Activated naive CD8-positive, alpha-beta T cell treated with anti-CD3 and anti-CD28 coated beads for 36 hours (primary cell): ENCODE measurements at places on chromosomes 16 and 17. TPM values are rescaled to one million over a fixed set of nuclear protein-coding genes. Genes with fewer than 3 reads are reported as not detected.

The KRTAP17-1 gene
- total RNA-seq = not detected

DNA sequence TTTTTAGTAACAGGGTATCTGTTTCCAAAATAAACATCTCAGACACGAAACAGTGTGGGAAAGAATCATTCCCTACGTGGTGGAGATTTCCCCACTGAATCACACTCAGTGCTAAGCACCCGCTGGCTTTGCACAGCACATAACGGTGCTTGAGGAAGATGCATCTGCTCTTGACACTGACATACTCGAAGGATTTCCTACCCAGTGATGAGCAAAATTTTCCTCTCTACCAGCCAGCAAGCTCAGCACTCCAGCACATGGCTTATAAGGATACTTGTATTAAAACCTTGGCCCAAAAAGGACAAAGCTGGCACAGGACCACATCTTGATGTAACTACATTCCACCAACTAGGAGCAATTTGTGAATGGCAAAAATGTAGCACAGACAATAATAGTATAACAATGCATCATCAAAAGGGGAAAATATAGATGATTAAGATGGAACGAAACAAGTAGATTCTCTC lies 59.0 kb downstream of the ANKFY1 start:
- H3K27me3 ChIP-seq = no peaks in the 10 kb centered on the region
- H3K36me3 ChIP-seq = peaks cover 26% of the 10 kb centered on the region
- H3K27ac ChIP-seq = peak overlapping the region; percentile 20

The CA5A gene
- total RNA-seq = not detected

The TMEM92 gene
- not detected for total RNA-seq

GRCh38 chr17:38330941-38331411 lies 12.8 kb downstream of the GPR179 start:
- peaks cover 4% of the 10 kb centered on the region for H3K27me3 ChIP-seq
- H3K27ac ChIP-seq = no peak overlapping the region
- no peaks in the 10 kb centered on the region for H3K36me3 ChIP-seq
- H3K4me3 ChIP-seq = no peak overlapping the region

The C17orf100 gene
- 1.8 TPM for total RNA-seq

The HCRT gene
- total RNA-seq = not detected

- DNase-seq = peak; percentile 89
- peaks cover 10% of the 10 kb centered on the region for H3K27me3 ChIP-seq
- peak overlapping the region; percentile 100 for H3K27ac ChIP-seq
- H3K4me1 ChIP-seq = peaks cover 65% of the 10 kb centered on the region
- H3K36me3 ChIP-seq = peaks cover 74% of the 10 kb centered on the region
- H3K4me3 ChIP-seq = peak overlapping the region; percentile 99
Measured at GRCh38 chr17:7573324-7574080, 5.9 kb upstream of the CD68 start.

DNA sequence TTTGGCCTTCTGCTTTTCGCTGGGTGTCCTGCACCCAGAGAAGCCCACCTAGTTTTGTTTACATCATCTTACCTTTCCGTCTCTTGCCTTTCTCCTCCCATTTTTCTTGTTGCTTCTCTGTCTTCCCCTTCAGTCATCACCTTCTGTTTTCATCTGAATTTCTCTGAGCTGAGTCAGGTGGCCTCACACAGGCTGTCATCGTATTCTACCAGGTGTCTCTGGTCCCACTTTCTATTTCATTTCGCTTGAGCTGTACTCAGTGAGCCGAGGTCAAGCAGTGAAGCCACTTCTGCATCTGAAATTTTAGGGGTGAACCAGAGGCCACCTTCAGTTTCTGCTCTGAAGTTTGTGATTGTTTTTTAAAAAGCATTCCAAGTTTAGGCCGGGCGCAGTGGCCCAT lies 9.7 kb downstream of the CRAMP1 start:
- peaks cover 12% of the 10 kb centered on the region for H3K36me3 ChIP-seq
- DNase-seq = no peak
- H3K4me3 ChIP-seq = no peak overlapping the region
- H3K4me1 ChIP-seq = peaks cover 12% of the 10 kb centered on the region

- no peak overlapping the region for H3K27ac ChIP-seq
- peaks cover 9% of the 10 kb centered on the region for H3K27me3 ChIP-seq
- H3K4me1 ChIP-seq = peaks cover 7% of the 10 kb centered on the region
- peak overlapping the region; percentile 50 for H3K4me3 ChIP-seq
- no peaks in the 10 kb centered on the region for H3K36me3 ChIP-seq
Measured at GRCh38 chr16:2719328-2720063, 528 bp downstream of the PRSS27 start.

- H3K4me3 ChIP-seq = no peak overlapping the region
- no peak overlapping the region for H3K27ac ChIP-seq
- peaks cover 30% of the 10 kb centered on the region for H3K36me3 ChIP-seq
- no peaks in the 10 kb centered on the region for H3K27me3 ChIP-seq
- H3K4me1 ChIP-seq = peaks cover 31% of the 10 kb centered on the region
Measured at GRCh38 chr17:78043031-78043430, 84.5 kb downstream of the TNRC6C start.
